Activated B cell treated with CpG ODN at 0.5 μM for 24 hours (primary cell): ENCODE measurements at places on chromosomes 1 and 21. TPM values are rescaled to one million over a fixed set of nuclear protein-coding genes. Genes with fewer than 3 reads are reported as not detected.

The CLEC20A gene
- total RNA-seq = 1.7 and 2.9 TPM in 2 replicates

The SHE gene
- total RNA-seq = 0.04 TPM in 1 of 2 replicates, not detected in the other

The HSF2BP gene
- total RNA-seq = 0.58 and 0.61 TPM in 2 replicates

The CR1L gene
- 0.60 and 0.73 TPM in 2 replicates for total RNA-seq

The POLR3C gene
- 43.7 and 51.2 TPM in 2 replicates for total RNA-seq

The CSF1 gene
- 1.9 and 2.0 TPM in 2 replicates for total RNA-seq

The OR2L5 gene
- total RNA-seq = 0.07 TPM in 1 of 2 replicates, not detected in the other

The ALPL gene
- 14.7 and 19.0 TPM in 2 replicates for total RNA-seq

DNA sequence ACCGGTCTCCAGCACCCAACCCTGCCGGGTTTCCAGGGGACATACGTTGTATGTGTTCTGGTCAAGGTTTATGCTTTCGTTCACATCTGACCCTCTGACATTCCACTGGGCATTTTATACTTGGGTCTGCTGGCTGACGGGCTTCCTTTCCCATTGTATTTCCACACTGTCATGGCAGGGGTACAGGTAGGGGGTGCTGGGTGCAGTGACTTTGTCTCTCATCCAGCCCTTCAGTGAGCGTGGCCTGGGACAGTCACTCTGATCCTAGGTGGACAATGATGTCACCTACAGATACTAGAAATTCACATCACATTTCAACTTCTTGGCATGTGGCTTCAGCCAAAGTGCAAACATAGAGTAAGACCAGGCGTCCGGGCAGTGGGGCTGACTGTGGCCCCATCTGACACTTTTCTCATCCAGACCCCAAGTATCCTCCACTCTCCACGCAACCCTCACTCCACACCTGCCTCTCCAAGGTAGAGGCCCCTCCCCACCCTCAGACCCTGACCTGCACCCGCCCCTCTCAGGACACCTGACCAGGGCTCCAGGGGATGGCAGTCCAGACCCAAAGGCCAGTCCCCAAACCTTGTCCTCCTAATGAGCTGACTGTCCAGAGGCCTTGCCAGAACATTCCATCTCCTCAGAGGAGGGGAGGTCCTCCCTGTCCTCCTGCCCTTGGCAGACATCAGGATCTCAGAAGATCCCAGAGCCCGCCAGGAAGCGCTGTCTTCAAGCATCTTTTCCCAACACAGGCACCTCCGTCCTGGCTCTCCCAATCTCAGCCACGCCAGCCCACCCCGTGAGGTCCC, 743 bp upstream of the KRTAP10-10 start:
- DNase-seq = no peak

GRCh38 chr1:215643592-215644321, 76.7 kb downstream of the KCTD3 start:
- DNase-seq = no peak

GRCh38 chr1:70978623-70979022, 69.0 kb downstream of the PTGER3 start:
- no peak for DNase-seq

- DNase-seq = no peak
Observed at GRCh38 chr1:198575798-198576641, 35.5 kb upstream of the ATP6V1G3 start.

GRCh38 chr1:116290085-116290705, 82.8 kb upstream of the ATP1A1 start:
- DNase-seq = no peak

- no peak for DNase-seq
Observed at GRCh38 chr1:188986745-188987417, 1490.8 kb downstream of the BRINP3 start.

GRCh38 chr1:66302815-66303214, 231.1 kb upstream of the SGIP1 start:
- DNase-seq = no peak

GRCh38 chr1:26170472-26170821, 739 bp downstream of the ZNF593 start:
- no peak for DNase-seq

DNA sequence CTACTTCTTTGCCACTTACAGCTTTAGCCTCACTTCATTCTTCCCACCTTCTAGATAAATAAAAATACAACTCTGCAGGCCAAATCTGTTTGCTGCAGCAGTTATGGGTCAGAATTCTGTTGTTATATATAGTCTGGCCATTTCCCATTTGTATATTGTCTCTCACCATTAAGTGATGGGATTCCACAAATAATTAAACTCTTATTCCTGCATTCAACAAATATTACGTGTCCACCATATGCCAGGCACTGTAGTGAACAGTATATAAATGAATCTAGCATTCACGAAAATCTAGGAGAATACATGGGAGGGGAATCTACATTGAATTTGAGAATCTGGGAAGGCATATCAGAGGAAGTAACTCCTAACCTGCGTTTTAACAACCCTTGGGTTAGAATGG, 5.7 kb upstream of the GLRX2 start:
- DNase-seq = no peak

DNA sequence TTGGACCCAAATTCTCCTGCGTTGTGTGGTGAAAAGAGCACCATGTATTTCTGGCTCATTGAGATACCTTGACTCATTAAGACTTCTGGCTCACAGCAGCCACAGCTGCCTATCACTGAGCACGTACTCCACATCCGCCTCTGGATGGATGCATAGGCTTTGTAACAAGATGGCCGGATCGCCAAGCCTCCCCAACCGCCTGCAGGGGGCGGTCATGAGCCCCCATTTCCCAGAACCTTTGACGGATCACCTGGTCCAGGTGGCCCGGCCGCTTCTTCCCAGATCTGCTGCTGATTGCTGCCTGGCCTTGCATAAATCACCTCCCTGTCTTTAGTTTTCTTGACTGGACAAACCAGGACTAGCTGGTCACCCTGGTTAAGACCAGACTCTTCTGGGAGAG, 156.5 kb upstream of the KLHDC7A start:
- no peak for DNase-seq

DNA sequence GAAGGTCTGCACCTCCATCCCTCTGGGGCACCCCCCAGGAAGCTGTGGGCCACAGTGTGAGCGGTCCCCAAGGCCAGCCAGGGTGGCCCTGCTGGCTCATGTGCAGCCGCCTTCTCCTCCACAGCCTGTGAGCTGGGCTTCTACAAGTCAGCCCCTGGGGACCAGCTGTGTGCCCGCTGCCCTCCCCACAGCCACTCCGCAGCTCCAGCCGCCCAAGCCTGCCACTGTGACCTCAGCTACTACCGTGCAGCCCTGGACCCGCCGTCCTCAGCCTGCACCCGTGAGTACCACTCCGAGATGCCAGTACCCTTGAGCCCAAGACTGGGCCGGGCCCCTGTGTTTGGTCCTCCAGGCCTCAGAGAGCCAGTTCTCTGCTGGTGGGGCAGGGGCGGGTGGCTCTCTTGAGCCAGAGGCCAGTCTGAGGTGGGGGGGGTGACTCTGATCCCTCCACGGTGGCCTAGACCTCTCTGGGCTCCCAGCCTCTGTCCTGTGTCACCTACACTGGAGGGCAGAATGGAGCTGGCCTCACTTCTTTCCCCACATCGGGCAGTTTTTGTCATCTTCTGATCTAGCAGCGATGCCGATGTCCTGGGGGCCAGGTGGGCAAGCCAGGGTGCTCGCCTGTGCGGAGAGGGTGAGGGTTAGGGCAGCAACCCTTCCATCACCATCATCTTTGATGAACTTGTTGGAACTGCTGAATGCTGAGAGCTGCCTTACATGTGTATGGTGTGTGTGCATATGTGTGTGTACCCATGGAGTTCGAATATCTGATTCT, 23.3 kb downstream of the EPHA8 start:
- DNase-seq = no peak

DNA sequence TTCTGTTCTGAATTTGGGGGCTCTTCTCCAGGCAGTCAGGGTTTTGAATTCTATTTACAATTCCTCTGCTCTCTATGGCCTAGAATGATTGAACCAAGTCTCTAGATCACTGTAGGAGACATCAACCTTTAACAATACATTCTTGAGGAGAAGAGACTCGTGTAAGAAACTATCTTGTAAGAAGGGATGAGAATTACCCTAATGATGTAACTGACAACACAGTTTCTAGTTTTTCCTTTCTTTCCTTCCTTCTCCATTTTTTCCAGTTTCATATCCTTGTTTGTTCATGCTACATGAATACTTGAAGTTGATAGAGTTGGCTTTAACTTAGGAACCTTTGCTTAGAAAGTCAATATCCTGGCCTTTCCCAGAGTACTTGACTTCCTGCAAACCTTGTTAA, 1.3 kb upstream of the ATP1A1 start:
- DNase-seq = no peak
